ENCODE measurements at places on chromosomes 13 and 19.
A peak's percentile ranks its signal among the peaks of the same experiment; 100 is the strongest.

- no peak for DNase-seq
Measured at GRCh38 chr19:15239337-15239949, 7.2 kb upstream of the EPHX3 start.

DNA sequence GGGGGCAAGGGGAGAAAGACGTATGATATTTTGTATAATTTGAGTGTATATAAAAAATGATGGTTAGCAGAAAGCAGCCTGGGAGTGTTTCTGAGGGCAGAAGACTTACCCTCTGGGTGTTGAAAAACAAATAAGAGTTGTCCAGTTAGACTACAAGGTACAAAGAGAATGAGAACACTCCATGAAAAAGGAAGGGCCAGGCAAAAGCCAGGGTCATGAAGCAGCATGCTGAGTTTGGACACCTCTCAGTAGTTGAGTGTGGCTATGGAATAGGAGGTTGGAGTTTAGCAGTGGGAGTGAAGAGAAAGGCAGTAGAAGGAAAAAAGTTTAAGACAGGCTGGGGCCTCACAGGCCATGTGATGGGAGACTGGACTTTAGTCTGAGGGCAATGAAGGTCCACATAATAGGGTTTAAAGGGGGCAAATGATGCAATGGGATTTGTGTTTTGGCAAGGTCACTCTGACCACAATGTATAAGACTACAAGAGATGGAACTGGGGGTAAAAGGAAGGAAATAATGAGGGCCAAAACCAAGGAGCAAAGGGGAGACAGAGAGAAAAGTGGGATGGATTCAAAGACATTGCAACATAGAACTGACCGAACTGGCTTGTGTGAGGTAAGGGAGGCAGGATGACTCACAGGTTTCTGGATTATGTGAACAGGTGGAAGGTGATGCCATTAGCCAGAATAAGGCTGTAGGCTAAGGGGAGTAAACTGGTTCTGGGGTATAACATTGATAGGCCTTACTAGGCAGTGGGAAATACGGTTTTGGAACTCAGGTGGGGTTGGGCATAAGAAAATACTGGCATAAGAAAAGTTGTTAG is 76.6 kb downstream of the SERP2 start:
- DNase-seq, result no peak

DNA sequence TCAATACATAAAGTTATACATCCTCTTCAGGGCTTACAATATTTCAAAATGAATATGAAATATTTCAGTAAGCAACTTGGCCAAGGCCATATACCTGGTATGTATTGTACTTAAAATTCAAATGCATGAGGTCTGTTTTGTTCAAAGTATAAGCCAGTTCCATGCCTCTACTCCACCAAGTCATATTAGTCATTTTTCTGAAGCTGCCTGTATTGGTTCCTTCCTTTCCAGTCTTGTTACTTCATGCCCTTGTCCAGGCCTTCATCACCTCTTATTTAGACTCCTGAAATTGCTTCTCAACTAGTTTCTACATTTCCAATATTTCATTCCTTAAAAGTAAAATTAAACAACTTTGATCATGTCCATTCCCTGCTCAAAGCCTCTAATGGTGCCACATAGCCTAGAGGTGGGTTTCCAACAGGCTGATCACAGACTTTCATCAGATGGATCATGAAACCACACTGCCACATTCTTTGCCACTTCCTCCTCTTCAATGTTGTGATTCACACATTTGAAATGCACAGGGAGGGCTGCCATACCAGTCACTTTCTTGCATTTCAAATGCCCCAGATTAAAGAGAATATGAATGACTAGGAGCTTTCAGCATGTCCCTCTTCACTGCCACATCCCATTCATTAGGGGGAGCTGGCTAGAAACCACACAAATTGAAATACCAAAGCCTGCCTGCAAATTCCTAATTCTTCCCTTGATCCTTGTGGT is 424.1 kb upstream of the DACH1 start:
- DNase-seq, result peak; percentile 93

GRCh38 chr19:19749908-19750841 is 17.3 kb upstream of the ZNF14 start:
- DNase-seq, result no peak

- DNase-seq, result no peak
Measured at GRCh38 chr19:33653684-33654083, 31.9 kb downstream of the CHST8 start.

DNA sequence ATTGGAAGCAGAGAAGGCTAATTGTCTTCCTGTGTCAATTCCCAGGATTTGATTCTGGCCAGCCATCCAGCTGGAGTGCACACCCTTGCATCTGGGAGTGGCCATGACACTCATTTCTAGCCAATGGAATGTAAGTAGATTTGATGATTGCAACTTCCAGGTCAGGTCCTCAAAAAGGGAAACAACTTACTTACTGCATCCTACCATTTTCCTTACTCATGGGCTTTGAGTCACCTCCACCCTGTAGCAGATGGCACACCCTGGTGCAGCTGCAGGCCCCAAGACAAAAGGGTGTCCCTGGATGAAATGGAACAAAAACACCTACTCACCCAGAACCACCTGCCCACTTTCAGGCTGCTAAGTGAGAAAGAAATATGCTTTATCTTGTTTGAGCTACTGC is 27.3 kb upstream of the MPHOSPH8 start:
- DNase-seq, result no peak

- peak; percentile 38 for DNase-seq
Measured at GRCh38 chr13:110444226-110444653, 117.3 kb downstream of the RAB20 start.
